ENCODE measurements at places on chromosomes 3 and 15.

DNA sequence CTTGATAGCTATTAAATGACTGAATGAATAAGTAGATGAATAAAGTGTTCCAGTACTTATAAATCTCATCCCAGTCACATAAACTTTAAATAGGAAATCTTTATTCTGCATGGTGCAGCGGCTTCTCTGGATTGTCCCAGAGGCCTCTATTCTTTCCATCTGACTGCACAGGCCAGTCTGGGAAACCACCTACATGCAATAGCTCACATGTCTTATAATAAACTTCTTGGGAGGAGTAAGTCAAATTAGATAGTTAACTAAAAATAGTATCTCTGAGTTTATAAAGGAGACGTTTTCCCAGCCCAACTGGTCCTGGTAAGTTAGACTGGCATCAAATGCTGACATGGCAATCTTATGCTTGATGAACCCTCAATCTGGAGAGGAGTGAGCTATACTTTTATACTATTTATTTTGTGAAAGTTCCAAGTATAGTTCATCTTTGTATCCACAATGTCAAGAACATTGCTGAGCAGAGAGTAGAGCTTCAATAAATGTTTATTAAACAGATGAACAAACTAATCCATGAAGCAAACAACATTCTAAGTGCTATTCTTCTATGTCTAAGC lies 417.6 kb downstream of the TIGIT start:
- peak; percentile 76 for DNase-seq

GRCh38 chr3:149472030-149472797 lies 2.3 kb upstream of the TM4SF4 start:
- peak; percentile 97 for DNase-seq

GRCh38 chr15:58678683-58679082 lies 70.8 kb downstream of the ADAM10 start:
- DNase-seq: no peak

GRCh38 chr3:124878561-124879336 lies 8.4 kb downstream of the ITGB5 start:
- peak; percentile 98 for DNase-seq

DNA sequence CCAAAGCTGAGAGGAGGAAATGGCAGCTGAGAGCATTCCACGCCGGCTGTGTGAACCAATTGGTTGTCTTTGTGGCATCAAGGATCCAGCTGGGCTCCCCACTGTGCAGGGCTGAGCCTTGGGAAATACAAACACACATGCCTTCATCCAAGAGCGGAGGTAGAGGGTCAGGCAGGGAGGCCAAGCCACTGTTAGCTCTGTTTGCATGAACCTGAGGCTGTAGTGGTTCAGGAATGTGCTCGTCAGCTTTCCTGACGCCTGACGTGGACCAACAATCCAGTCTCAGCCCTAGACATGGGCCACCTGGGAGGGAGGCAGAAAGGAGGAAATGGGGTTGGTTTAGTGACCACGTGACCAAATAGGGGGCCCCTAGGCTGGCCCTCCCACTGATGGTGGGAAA lies 276.9 kb downstream of the TLE3 start:
- DNase-seq: no peak

- DNase-seq: peak; percentile 80
Observed at GRCh38 chr3:127455541-127456450, 134.7 kb downstream of the TPRA1 start.

GRCh38 chr15:80970018-80970657 lies 19.5 kb downstream of the MESD start:
- DNase-seq: peak; percentile 67

DNA sequence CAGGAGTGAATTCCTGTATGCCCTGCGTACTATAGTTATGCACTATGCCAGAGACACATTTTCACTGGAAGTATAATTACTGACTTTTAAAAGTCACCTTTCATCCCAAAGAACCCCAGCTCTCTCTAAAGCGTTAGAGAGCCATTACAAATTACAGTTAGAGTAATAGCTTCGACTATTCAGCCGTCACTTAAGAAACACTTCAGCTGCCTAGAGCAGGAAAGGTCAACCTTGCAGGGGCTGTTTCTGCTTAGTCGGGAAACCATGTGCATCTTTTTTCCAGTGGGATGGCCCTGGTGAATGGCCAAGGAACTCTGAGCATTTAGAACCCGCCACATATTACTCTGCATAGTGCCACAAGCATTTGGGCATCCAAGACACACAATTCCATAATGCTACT lies 235.9 kb downstream of the ARRDC4 start:
- DNase-seq: no peak

DNA sequence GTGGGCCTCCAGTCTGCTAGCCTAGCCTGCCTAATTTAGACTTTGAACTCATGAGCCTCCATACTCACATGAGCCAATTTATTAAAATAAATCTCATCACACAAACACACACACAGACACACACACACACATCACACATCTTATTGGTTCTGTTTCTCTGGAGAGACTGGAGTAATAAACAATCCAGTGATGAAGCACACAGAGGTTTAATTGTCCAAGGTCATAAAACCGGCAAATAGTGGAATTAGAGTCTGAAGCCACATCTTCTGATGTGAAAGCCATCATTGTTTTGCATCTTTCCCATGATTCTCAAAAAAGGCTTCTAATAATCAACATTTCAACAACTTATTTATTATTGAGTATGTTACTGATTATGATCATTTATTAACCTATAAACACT lies 249.4 kb upstream of the KCNH8 start:
- no peak for DNase-seq

GRCh38 chr3:8759038-8759707 lies 10.2 kb downstream of the OXTR start:
- no peak for DNase-seq

- DNase-seq: no peak
Observed at GRCh38 chr3:146851665-146852064, 246.5 kb upstream of the PLSCR5 start.

DNA sequence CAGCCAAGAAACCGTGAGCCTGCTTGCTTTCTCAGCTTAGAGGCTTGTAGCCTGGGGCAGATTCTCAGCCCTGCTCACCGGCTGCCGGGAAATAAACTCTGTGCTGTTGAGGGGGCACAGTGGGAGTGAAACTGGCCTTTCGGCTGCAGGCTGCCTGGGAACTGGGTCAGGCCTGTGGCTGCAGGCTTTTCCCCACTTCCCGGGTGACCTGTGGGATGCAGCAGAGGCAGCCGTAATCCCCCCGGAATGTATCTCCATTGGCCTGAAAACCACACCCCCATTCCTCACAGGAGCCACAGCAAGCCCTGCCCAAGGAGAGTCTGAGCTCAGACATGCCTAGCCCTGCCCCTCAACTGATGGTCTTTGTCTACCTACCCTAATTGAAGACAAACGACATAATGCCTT lies 110.9 kb downstream of the STXBP5L start:
- no peak for DNase-seq

DNA sequence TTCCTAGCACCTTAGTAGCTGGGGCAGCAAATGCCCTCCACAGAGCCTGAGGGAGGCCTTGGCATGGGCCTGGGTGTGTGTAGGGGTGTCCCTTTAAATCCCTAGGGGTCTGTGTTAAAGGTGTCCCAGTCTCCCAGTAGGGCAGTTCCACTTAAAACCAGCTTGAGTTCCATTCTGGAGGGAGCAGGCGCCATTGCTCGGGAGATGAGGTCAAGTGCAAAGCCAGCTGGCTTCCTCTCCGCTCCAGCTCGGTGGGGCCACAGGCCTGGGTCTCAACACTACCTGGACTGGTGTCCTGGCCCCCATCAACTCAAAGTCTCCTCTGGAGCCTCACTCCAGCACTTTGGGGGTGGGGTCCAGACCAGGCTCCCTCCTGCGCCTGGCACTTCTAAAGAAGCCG lies 25.2 kb downstream of the FEM1B start:
- DNase-seq: no peak

DNA sequence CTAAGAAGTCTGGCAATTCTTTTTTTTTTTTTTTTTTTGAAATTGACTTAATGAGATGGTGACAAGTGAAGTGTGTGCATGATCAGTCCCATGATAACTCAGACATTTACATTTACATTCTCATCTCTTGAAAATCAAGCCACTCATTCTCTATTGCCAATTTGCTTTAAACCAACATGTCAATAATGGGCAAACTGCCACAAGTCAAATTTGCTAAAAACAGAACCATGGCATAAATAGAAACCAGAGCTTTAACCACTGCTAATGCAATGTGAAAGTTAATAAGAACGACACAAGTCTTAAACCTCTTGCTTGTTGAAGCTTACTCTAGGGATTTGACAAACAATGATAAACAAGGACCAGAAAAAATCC lies 12.0 kb upstream of the COL8A1 start:
- no peak for DNase-seq

DNA sequence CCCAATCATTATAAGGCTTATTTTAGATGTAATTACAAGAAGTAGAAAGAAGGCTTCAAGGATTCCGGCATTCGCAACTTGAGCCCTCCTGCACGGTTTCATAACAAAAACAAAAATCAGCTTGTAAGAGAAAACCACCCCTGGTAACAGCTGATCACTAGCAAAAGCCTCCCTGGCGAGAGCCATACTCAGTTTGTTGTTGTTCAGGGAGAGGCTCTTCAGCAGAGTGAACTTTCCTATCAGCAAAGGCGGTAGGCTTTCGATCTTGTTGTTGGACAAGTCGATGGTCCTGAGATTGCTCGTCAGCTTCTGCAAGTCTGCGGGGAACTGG lies 710 bp downstream of the LRRC57 start:
- DNase-seq: no peak

DNA sequence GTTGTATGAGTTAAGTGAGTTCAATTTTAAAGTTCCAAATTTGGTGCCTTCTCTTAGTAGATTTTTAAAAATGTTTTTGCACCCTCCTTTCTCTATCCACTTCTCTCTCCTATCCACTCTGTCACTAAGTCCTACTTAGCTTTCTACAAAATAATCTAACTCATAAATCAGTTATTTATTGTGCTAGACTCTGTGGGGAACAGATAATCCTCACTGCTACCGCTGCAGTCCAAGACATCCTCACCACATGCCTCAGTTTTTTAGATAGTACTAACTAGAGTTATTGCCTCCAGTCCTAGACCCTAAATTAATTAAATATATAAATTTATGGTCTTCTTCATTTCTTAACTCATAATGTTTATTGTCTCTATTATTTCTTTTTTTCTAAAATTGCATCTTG lies 576.3 kb downstream of the GRM7 start:
- DNase-seq: no peak

DNA sequence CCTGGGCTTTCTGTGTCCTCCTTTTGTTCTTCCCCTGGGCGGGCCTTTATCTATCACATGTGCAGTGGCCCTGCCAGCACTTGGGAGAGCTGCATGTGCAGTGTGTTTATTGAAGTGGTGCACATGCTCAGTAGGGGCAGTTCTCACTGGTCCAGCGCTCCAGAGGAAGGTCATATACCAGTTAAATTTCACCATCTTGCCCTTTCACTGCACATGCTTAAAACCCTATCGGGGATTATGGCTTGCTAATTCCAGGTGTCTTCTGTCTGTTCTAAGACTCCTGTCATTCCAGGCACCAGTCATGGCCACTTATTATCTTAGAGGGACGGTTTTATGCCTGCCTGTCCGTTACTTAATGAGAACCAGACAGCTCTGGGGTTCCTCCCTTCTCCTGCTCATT lies 52.2 kb downstream of the ROPN1B start:
- DNase-seq: no peak

GRCh38 chr15:58396181-58396580 lies 35.6 kb upstream of the LIPC start:
- peak; percentile 83 for DNase-seq

- no peak for DNase-seq
Observed at GRCh38 chr3:126422121-126422520, 27.4 kb downstream of the CFAP100 start.

GRCh38 chr3:191342411-191342810 lies 12.1 kb upstream of the UTS2B start:
- DNase-seq: no peak

GRCh38 chr15:71301958-71302621 lies 186.8 kb downstream of the THSD4 start:
- DNase-seq: no peak

- peak; percentile 89 for DNase-seq
Observed at GRCh38 chr3:52827866-52828376, 2.6 kb downstream of the ITIH4 start.

DNA sequence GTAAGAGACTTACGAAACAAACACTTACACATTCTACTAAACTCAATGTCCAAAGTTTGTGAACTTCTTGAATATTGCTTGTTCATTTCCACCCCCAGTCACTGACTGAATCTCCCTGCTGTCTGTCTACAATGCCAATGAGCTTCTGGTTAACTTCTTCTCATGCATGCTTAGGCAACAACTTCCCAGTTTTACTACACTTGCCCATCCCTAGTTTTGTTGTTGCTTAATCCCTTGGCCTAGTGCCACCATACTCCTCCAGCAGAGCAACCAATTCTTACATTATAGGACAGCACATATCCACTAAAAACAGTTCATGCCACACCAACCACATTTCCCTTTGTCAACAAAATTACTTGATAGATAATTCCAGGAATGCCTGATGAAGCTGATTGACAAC lies 40.9 kb upstream of the CCR2 start:
- no peak for DNase-seq
